ENCODE measurements at places on chromosomes 1 and 21.

GRCh38 chr1:8858112-8858668 is 20.3 kb downstream of the ENO1 start:
- no peak for DNase-seq

- no peak for DNase-seq
These were observed 11.1 kb downstream of the CPT2 start for GRCh38 chr1:53207726-53208125.

DNA sequence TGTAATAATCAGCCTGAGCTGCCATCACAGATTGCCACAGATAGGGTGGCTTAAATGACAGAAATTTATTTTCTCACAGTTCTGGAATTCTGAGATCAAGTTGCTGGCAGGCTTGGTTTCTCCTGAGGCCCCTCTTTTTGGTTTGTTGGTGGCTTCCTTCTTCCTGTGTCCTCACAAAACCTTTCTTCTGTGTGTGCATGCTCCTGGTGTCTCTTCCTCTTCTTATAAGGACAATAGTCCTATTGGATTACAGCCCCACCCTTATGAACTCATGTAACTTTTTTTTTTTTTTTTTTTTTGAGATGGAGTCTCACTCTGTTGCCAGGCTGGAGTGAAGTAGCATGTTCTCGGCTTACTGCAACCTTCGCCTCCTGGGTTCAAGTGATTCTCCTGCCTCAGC is 41.0 kb upstream of the F3 start:
- DNase-seq: no peak

GRCh38 chr1:226364514-226364899 is 43.4 kb downstream of the PARP1 start:
- no peak for DNase-seq

GRCh38 chr1:112992780-112993179 is 36.8 kb upstream of the SLC16A1 start:
- DNase-seq: no peak

DNA sequence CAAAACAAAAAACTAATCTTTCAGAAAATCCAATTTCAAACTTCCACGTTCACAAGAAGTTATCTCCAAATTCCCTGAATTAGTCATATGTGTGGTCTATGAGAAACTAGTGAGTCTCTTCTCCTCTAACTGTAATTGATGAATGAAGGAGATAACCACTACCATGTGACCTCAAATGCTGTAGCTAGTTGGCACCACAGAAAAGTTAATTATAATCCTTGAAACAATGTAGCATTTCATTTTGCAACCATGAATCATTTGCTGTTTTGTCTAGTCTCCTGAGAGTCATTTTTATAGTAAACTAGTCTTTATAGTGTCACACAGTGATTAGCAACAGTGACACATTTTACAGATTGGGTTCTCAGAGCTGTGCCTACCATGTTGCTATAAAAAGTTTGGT is 287.5 kb downstream of the LRRIQ3 start:
- no peak for DNase-seq

GRCh38 chr1:115501476-115501875 is 140.3 kb upstream of the VANGL1 start:
- no peak for DNase-seq

- DNase-seq: peak; percentile 10
These were observed 16.0 kb upstream of the PIGV start for GRCh38 chr1:26771643-26772321.

DNA sequence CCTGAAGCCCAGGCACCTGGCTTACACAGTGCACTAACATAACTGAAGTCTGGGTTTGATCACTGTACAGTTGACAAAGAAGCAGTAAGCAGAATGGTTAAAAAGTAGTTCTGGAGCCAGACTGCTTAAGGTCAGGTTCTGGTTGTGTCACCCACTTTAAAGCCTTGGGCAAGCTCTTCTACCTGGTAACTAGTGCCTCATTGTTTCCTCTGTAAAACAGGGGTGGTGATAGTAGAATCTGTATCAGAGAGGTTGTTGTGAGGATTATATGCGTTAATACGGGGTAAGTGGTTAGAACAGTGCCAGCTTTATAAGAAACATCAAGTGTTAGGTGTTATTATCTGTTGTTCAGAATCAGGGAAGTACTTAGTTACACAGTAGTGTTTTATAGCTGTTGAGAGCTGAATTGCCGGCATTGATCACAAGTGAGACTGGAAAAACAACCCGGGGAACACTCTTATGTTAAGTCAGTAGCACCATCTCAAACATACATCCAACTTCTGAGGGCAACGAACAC is 3.7 kb downstream of the BACH1 start:
- no peak for DNase-seq

DNA sequence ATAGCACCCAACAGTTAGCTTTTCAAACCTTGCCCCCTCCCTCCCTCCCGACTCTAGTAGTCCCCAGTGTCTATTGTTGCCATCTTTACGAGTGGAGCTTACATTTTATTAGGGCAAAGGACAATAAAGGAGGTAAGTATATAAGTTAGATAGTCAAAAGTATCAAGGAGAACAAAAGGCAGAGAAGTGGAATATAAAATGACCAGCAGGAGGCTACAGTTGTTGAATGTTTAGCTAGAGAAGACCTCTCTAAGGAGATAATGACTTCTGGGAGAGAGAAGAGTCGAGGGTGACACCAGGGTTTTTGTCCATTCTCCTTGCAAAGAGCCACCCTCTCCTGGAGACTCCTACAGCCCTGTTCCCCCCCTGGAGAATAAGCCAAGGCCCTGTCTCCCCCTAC is 48.7 kb downstream of the SYT6 start:
- DNase-seq: no peak

- DNase-seq: no peak
These were observed 13.3 kb downstream of the KAZN start for GRCh38 chr1:14611792-14612191.

GRCh38 chr1:204945565-204945977 is 74.9 kb downstream of the NFASC start:
- DNase-seq: no peak

- DNase-seq: no peak
These were observed 9.1 kb downstream of the NHLH1 start for GRCh38 chr1:160375788-160376524.
